Muscle of leg (tissue), 16 donors: ENCODE measurements at places on chromosomes 7 and 10. TPM values are rescaled to one million over a fixed set of nuclear protein-coding genes. Genes with fewer than 3 reads are reported as not detected.
A peak's percentile ranks its signal among the peaks of the same experiment; 100 is the strongest.

GRCh38 chr7:133562621-133563020 lies 309.7 kb downstream of the EXOC4 start:
- no peaks in the 10 kb centered on the region for H3K4me1 ChIP-seq
- H3K27ac ChIP-seq: no peak overlapping the region
- H3K4me3 ChIP-seq: no peak overlapping the region
- H3K27me3 ChIP-seq: no peaks in the 10 kb centered on the region

DNA sequence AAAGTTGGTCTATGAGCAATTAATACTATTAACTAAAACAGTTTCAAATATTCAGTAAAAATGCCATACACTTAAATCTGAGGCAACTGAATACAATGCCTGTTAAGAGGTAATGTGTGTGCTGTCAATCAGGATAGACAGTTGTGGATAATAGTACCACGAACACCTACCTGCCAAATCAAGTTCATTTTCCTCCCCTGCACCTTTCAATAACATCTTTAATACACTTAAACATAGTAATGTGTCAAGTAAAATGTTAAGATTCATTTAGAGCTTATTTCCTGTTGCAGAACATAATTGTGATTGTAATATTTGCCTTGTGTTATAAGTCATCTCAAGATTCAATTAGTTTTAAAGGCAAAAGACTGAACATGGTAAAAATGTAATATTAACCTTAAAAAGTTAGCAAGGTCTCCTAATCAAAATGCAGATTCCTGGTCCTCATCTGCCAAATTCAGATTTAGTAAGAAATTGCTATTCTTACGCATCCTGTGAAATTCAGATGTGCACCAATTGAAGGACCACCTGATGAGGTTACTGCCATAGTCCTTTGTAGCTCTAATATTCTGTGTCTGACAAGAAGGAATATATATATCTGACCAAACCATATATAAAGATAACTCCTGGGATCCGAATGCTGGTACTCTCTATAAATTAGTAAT lies 37.1 kb downstream of the COL1A2 start:
- H3K36me3 ChIP-seq: peaks cover 19% of the 10 kb centered on the region
- no peak overlapping the region for H3K27ac ChIP-seq
- peaks cover 2% of the 10 kb centered on the region for H3K4me1 ChIP-seq
- no peak overlapping the region for H3K4me3 ChIP-seq
- DNase-seq: peak; percentile 83
- no peaks in the 10 kb centered on the region for H3K27me3 ChIP-seq

OPN4 gene
- polyA plus RNA-seq: 0.87 TPM

GRCh38 chr7:35700333-35700732 lies 5.4 kb upstream of the HERPUD2 start:
- peaks cover 18% of the 10 kb centered on the region for H3K4me1 ChIP-seq
- no peaks in the 10 kb centered on the region for H3K27me3 ChIP-seq
- DNase-seq: no peak
- H3K27ac ChIP-seq: no peak overlapping the region
- no peak overlapping the region for H3K4me3 ChIP-seq

FAM25A gene
- not detected for polyA plus RNA-seq

DNA sequence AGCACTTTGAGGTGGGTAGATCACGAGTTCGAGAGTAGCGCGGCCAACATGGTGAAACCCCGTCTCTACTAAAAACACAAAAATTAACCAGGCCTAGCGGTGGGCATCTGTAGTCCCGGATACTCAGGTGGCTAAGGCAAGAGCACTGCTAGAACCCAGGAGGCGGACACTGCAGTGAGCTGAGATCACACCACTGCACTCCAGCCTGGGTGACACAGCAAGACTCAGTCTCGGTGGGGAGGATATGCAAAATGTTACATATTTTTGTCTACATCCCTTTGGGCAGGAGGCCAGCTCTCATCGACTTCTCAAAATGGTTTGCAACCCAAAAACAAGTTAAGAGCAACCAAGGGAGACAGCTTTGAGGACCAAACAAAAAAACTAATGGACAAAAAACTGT lies 8.2 kb downstream of the ATE1 start:
- peaks cover 31% of the 10 kb centered on the region for H3K36me3 ChIP-seq
- no peak for DNase-seq
- H3K27me3 ChIP-seq: no peaks in the 10 kb centered on the region

GRCh38 chr10:90412582-90412981 lies 445.3 kb downstream of the HTR7 start:
- no peaks in the 10 kb centered on the region for H3K36me3 ChIP-seq
- H3K4me3 ChIP-seq: no peak overlapping the region
- H3K27ac ChIP-seq: no peak overlapping the region
- no peaks in the 10 kb centered on the region for H3K4me1 ChIP-seq
- H3K27me3 ChIP-seq: no peaks in the 10 kb centered on the region
- no peak for DNase-seq

TRIL gene
- polyA plus RNA-seq: 26.3 TPM

GRCh38 chr10:132984801-132985545 lies 42.6 kb upstream of the CFAP46 start:
- H3K4me1 ChIP-seq: peaks cover 19% of the 10 kb centered on the region
- no peaks in the 10 kb centered on the region for H3K36me3 ChIP-seq
- H3K27me3 ChIP-seq: peaks cover 23% of the 10 kb centered on the region
- no peak overlapping the region for H3K4me3 ChIP-seq
- no peak overlapping the region for H3K27ac ChIP-seq
- no peak for DNase-seq

GRCh38 chr10:118712930-118713634 lies 41.7 kb downstream of the CACUL1 start:
- H3K4me1 ChIP-seq: no peaks in the 10 kb centered on the region
- no peak for DNase-seq
- peaks cover 3% of the 10 kb centered on the region for H3K36me3 ChIP-seq
- H3K27ac ChIP-seq: no peak overlapping the region

HOXA5 gene
- 7.1 TPM for polyA plus RNA-seq

DNA sequence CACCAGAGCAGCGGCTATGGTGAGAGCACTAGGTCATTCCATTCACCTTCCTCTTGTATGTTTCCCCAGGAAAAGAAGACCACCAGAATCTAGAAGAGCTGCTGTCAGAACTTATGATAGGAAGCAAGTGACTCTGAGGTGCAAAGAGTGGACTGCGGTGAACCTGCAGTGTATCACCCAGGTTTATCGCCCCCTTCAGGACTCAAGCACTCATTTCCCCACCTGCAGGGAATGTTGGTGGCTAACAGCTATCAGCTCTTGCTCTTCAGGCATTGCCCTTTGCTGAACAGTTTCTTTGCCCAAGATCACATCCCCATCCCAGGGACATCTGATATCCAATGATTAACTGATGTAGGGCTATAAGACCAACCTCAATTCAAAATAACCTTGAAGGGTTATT lies 66.3 kb upstream of the IL6 start:
- no peak overlapping the region for H3K4me3 ChIP-seq
- no peaks in the 10 kb centered on the region for H3K4me1 ChIP-seq

DNA sequence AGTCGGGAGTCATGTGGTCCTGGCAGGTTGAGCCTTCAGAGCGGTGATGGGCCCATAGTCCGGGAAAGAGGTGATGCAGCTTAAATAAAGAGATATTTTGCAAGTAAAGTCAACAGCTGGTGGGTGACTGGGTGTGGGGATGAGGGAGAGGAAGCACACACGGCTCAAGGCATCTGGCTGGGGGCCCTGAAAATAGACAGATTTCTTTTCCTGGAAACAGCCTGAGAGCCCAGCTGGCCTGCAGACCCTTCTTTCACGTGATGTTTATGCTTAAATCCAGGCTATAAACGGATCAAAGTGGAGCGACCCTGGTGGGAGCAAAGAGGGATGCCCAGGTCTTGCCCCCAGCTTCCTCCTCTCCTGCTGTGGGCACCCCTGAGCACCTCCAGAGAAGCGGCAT lies 149.1 kb downstream of the TEX36 start:
- H3K4me1 ChIP-seq: peaks cover 9% of the 10 kb centered on the region
- H3K4me3 ChIP-seq: no peak overlapping the region
- peaks cover 5% of the 10 kb centered on the region for H3K27me3 ChIP-seq
- no peak overlapping the region for H3K27ac ChIP-seq

CFAP69 gene
- polyA plus RNA-seq: 4.2 TPM

PTF1A gene
- not detected for polyA plus RNA-seq

GRCh38 chr10:12719365-12719764 lies 282.1 kb downstream of the CCDC3 start:
- no peaks in the 10 kb centered on the region for H3K27me3 ChIP-seq
- H3K36me3 ChIP-seq: no peaks in the 10 kb centered on the region
- no peak overlapping the region for H3K27ac ChIP-seq

DNA sequence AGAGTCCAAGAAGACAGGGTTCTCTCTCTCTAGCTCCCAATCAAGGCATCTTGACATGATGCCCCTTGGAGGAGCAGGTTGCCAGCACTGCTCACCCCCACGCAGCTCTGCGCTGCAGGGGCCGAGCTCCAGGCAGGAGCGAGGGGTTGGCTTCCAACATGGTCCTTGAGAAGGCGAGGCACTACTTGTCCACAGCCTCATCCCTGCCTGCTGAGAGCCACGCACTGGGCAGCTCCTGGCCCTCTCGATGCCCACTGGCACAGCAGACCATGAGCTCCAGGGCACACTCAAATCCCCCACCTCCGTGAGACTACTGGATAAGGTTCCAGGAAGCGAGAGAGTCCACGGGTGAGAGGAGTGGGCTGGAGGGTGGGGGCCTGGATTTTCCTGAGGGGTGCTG lies 31.1 kb downstream of the RAMP3 start:
- no peaks in the 10 kb centered on the region for H3K4me1 ChIP-seq
- no peaks in the 10 kb centered on the region for H3K36me3 ChIP-seq
- H3K27ac ChIP-seq: no peak overlapping the region
- no peak overlapping the region for H3K4me3 ChIP-seq

NRG3 gene
- polyA plus RNA-seq: 0.21 TPM

NODAL gene
- 0.33 TPM for polyA plus RNA-seq
